NCI-H1436 (cell line): ENCODE measurements at places on chromosomes 16 and 17.

- no peak for DNase-seq
These were observed 3.0 kb downstream of the SMCR8 start for GRCh38 chr17:18318117-18318516.

DNA sequence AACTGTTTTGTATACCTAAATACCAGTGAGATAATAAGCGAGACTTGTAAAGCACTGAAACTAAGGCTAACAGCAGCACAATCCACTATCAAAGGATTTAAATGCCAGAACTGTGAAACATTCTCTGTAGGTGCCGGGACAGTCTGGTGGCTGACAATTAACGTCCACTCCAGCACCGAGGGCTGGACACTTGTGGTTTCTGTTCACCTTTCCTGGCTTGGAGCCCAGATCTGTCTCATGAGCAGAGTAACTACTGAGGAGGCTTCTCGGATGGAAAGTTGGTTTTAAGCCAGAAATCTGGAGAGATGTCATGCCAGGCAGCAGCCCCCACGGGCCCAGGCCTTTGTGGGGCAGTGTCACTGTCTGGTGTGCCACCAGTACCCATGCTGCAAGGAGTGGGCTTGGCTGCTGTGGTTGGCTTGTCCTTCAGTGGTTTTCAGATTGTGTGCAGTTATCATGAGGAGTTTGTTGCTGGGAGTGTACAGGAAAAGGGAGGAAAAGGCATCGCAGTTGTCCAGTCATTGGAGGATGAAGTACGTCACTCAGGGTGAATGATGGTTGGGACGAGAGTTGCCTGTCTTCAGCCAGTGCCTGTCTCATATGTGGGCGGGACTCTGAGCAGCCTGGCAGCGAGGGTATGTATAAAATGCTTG lies 35.5 kb downstream of the UBN1 start:
- no peak for DNase-seq

DNA sequence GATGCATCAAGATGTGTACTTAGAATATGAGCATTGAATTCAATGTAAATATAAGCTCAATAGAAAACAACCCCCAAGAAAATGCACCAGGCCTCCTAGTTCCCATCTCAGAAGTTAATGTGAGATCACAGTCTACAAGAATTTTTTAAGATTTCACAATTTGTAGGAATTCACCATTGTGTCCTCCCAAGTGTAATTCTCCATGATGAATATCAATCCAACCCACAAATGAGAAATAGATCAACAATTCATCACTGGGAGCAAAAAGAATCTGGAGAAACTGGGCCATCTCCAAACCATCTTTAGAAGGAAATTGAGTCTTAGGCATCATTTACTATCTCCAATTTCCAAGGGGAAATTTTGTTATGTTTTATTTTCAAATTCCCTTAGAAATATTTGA lies 310.5 kb upstream of the GOT2 start:
- no peak for DNase-seq

GRCh38 chr17:32913593-32913992 lies 14.4 kb upstream of the TMEM98 start:
- no peak for DNase-seq

- no peak for DNase-seq
These were observed 118.1 kb downstream of the ENGASE start for GRCh38 chr17:79192503-79193351.

DNA sequence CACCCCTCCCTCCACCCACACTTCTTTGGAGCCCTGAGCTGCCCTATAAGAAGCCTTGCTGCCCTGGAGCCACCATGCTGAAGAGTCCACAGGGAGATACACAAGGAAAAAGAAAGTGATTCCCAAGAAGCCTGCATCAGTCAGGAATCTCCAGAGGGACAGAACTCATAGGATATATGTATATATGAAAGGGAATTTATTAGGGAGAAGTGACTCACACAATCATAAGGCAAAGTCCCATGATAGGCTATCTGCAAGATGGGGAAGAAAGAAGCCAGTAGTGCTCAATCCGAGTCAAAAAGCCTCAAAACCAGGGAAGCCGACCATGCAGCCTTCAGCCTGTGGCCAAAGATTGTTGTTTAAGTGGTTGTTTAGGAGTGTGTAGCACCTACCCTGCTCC lies 87.9 kb downstream of the TMEM114 start:
- no peak for DNase-seq

DNA sequence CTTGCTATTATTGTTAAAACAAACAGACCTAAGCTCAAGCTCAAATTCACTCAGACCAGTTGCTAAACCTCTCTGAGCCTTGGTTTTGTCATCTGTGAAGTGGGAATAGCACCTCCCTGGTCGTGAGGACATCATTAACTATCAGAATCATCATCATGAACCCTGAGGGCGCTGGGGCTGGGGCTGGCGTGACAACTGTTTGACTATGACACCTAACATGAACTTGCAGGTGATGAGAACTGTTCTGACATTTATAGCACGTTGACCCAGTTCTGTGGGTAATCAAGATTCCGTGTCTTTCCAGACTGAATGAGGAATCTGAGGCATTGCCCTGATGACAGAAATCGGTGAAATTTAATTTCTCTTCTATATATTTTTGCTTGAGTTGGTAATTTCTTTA lies 71.3 kb upstream of the CDH5 start:
- no peak for DNase-seq

DNA sequence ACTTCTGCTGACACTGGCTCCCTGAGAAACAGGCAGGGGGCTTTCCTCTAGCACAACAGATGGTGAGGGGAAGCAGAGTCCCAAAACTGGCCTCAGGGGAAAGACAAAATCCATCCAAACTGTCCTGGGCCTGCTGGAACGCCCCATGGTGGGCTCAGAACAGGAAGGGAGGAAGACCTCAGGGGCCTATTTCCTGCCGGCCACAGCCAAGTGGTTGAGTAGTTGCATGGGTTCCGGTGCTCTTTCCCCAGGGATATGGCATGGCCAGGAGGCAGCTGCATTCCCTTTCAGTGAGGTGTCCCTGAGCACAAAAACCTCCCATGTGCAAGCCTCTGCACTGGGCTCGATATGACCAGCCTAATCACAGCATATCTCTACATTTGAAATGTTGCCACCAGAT lies 303.0 kb upstream of the IRX5 start:
- no peak for DNase-seq

- DNase-seq: peak; percentile 45
These were observed 2.4 kb downstream of the USH1G start for GRCh38 chr17:74920642-74921025.

- DNase-seq: no peak
These were observed 18.4 kb upstream of the TBKBP1 start for GRCh38 chr17:47675380-47676198.

DNA sequence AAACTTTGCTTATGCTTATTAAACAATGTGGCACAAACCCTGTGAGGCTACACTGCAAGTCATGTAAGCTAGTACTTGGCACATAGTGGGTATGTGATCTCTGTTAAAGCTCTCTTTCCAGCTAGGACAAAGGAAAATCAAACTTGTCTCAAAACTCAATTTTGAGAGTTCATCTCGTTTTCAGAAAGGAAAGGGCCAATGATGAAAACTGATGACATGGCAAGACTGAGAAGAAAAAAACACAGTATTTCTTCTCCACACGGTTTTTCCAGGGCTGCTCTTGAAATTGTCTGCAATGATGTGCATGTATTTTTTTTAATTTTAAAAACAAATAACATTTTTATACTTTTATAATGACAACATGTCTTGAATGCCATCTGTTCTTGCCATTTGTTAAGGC lies 389.8 kb downstream of the CA10 start:
- no peak for DNase-seq

DNA sequence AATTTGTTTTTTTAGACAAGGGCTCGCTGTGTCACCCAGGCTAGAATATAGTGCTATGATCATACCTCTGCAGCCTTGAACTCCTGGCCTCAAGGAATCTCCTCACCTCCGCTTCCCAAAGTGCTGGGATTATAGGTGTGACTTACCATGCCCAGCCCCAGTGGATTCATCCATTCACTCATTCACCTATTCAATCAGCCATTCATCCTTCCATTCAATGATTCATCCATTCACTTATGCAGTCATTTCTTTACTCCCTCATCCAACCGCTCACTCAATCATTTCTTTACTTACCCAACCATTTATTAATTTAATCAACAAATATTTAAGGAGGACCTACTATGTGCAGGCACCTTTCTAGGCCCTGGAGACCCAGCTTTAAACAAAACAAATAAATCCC lies 25.7 kb downstream of the DEXI start:
- DNase-seq: no peak

DNA sequence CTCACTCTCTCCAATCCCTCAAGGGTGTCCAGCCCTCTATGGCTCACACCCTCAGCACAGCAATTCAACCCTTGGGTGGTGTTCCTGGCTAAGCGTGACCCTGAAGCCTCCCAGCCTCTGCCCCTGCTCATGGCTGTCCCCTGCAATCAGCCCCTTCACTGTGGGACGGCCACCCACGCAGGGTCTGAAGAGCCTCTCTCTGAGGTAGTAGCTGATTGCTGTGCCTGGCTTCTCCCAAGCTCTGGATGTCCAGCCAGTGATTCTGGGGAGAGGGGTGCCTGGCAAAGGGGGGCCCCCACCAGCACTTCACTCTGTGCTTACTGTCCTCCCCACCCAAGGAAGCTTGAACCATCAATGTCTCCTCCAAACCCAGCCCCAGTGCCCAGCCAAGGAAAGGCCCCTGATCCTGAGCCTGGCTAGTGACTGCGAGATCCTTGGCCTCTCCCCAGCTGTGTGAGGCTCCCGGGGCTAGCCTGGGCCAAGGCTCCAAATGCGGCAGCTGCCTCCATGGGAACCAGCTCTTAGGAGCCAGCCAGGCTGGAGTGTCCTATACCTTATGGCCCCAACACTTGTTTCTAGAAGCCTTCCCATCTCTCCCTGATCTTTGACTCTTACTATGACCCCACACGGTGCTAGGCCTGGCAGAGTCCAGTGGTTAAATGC lies 9.9 kb downstream of the MTSS2 start:
- DNase-seq: no peak

DNA sequence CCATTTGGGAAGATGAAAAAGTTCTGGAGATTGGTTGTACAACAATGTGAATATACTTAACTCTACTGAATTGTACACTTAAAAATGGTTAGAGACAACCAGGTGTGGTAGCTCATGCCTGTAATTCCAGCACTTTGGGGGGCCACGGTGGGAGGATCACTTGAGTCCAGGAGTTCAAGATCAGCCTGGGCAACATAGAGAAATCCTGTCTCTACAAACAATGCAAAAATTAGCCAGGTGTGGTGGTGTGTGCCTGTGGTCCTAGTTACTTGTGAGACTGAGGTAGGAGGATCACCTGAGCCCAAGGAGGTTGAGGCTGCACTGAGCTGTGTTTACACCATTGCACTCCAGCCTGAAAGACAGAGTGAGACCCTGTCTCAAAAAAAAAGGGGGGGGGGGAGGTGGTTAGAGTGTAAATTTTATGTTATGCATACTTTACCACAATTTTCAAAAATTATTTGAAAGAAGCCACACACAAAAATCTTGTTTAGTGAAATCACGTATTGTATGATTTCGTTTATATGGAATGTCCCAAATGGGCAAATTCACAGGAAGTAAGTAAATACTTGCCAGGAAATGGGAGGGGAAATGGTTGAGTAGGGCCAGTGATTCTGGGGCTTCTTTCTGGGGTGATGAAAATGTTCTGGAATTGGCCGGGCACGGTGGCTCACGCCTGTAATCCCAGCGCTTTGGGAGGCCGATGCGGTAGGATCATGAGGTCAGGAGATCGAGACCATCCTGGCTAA lies 37.1 kb upstream of the AMZ2 start:
- no peak for DNase-seq

DNA sequence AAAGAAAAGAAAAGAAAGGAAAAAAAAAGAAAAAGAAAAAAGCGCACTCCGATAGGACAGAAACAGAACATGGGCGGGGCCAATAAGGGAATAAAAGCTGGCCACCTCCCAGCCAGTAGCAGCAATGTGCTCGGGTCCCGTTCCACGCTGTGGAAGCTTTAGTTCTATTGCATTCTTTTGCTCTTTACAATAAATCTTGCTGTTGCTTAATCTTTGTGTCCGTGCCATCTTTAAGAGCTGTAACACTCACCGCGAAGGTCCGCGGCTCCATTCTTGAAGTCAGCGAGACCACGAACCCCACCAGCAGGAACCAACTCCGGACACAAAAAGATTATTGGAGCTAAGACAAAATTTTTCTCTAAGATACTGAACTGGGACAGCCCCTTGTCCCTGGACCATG lies 3.1 kb upstream of the ARL5C start:
- no peak for DNase-seq

GRCh38 chr16:2083409-2083808 lies 35.6 kb downstream of the TSC2 start:
- DNase-seq: no peak

DNA sequence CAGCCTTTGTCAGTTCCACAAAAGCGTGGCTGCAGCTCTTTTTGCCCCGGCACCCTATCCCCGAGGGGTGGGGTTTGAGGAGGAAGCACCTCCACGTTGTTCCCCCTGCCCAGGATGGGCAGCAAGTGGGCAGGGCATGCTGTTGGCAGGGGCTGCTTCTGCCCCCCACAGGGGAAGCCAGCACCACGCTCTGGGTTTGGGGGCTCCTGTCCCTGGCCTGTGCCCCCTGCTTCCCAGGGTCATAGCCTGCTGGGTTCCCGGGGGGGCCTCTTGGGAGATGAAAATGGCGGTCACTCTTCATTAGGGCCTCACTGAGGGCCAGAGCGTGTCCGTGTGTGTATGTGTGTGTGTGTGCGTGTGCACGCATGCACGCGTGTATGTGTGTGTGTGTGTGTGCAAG lies 22.8 kb downstream of the LASP1 start:
- no peak for DNase-seq

GRCh38 chr17:68497885-68498319 lies 14.3 kb upstream of the PRKAR1A start:
- DNase-seq: no peak

GRCh38 chr17:48604770-48605329 lies at the start of gene HOXB6:
Gene HOXB6, minus strand, starts transcription at chr17:48604986. Its CDS starts 6,836 bp downstream, at chr17:48598150.
- no peak for DNase-seq

GRCh38 chr17:62702746-62703260 lies 75.3 kb downstream of the MRC2 start:
- no peak for DNase-seq

- DNase-seq: no peak
These were observed 54.9 kb downstream of the SNX11 start for GRCh38 chr17:48162306-48162934.

- no peak for DNase-seq
These were observed 12.8 kb upstream of the CES3 start for GRCh38 chr16:66948134-66948836.

DNA sequence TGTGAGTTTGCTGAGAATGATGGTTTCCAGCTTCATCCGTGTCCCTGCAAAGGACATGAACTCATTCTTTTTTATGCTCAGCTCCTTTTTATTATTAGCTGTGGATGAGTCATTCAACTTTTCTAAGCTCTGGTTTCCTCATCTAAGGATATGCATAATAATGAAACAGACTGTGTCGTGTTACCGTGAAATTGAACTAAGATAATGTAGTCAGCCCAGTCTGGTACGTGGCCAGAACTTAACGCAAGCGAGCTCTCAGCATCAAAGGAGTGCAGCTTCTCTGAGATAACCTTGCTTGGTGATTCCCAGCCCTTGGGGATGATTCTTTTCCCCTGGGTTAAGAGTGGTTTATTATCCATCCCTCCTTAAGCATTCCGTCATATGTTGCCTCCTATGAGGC lies 454.3 kb upstream of the EEF2KMT start:
- no peak for DNase-seq
